T-helper 17 cell (primary cell): ENCODE measurements at places on chromosomes 1 and 21. TPM values are rescaled to one million over a fixed set of nuclear protein-coding genes. Genes with fewer than 3 reads are reported as not detected.

- no peak overlapping the region for H3K4me3 ChIP-seq
- no peaks in the 10 kb centered on the region for H3K36me3 ChIP-seq
- no peaks in the 10 kb centered on the region for H3K27me3 ChIP-seq
Observed at GRCh38 chr21:31426235-31426797, 82.3 kb upstream of the TIAM1 start.

DNA sequence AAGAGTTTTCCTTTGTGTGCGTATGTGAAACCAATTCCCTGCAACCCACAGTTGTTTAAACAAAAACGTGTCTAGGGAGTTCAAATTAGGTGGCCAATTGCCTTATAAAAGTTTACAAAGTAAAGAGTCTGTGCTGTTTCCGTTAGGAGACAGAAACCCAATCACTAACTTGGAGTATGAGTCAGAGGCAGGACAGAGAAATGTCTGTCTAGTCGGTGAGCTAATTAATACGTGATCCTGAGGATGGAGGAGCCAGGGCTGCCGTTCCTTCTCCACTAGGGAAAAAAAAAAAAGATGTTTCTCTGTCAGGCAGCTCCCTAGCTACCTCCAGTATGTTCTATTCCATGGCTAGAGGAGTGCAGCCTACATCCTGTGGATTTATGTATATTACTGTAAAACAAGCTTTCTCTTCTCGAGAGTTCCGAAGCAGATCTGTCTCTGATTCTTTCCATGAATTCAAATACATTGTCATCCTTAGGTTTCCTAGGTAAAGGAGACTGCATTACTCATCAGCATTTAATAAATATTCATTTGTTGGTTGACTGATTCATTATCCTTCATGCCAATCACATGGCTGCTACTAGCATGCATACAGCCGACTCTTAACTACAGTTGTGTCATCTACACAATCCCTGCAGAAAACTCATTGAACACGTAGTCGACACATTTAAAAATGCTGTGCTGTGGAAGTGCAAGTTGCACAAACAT is 430.6 kb downstream of the KIF26B start:
- H3K36me3 ChIP-seq = no peaks in the 10 kb centered on the region
- no peaks in the 10 kb centered on the region for H3K4me1 ChIP-seq
- no peak for DNase-seq
- H3K27ac ChIP-seq = no peak overlapping the region
- no peak overlapping the region for H3K4me3 ChIP-seq

Gene PRAMEF11
- total RNA-seq = not detected

GRCh38 chr1:170284951-170285350 is 139.2 kb downstream of the NTMT2 start:
- no peak overlapping the region for H3K27ac ChIP-seq
- H3K4me1 ChIP-seq = no peaks in the 10 kb centered on the region
- peaks cover 17% of the 10 kb centered on the region for H3K27me3 ChIP-seq
- H3K36me3 ChIP-seq = no peaks in the 10 kb centered on the region
- no peak overlapping the region for H3K4me3 ChIP-seq
- no peak for DNase-seq

Gene KRTAP22-1
- not detected for total RNA-seq
